ENCODE measurements at places on chromosomes 1 and 21.

DNA sequence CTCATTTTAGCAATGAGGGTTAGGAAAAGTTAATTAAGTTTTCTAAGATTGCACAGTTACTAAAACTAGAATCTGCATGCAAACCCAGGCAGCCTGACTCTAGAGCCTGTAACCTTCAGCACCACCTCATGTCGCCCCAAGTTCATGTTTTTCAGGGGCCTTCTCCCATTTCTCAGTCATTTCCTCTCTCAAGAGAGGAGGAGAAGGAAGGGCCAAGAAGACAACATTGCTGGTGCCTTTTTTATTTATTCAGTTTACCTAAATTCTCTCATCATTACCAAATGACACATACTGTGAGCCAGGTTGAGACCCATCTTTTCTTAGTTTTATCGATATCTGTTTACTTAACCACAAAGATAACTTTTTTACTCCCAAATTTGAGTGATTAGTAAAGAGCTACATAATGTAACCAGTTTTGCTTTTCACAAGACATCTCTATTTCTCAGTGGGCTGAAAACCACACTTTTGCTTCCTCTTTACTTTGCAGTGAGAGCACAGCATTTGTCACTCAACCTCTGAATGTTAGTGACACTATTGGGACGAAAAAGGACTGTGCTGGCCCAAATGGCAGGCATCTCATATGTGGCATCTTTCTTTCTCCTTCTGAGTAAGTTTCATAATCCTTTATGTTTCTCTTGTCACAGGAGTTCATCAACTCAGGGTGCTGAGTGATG lies at the start of gene CD101:
Gene CD101, plus strand, starts transcription at position 507 of the 674 bp plus-strand sequence. Its CDS starts 58 bp downstream, at position 565.
- DNase-seq: no peak

GRCh38 chr1:156432669-156433018 lies 63.6 kb downstream of the RHBG start:
- DNase-seq: no peak

DNA sequence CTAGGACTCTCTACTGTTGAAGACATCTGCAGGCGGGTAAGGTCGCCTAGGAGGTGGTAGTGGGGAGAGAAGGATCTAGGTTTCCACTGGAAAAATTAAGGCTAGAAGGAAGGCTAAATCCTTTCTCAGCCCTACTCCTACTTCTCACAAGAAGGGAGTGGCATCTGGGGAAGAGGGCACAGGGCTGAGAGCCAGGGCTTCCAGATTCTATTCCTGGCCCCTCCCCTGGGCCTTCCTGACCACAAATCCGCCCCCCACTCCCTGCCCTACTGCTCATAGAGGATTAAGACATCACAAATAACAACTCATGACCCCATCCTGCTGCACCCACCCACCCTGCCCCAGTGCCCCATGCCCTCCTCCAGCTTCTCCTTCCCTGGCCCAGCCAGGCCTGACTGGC lies 2.5 kb downstream of the PHLDA3 start:
- no peak for DNase-seq

DNA sequence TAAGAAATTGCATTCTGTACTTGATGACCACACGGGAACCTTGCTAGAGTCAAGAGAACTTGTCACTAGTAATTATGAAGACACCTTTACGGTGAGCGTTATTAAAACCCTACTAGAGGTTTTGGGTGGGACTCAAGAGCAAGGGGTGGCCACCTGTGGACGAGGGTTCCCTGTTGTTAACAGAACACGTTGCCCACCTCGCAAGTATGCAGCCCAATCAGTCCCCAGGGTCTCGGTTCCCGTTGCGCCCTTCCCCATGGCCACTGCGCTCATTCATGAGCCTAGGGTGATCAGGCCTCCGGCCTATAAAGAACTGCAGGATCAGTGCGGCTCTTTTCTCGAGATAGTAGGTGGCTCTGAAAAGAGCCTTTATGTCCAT lies 30.2 kb upstream of the RNF187 start:
- no peak for DNase-seq

DNA sequence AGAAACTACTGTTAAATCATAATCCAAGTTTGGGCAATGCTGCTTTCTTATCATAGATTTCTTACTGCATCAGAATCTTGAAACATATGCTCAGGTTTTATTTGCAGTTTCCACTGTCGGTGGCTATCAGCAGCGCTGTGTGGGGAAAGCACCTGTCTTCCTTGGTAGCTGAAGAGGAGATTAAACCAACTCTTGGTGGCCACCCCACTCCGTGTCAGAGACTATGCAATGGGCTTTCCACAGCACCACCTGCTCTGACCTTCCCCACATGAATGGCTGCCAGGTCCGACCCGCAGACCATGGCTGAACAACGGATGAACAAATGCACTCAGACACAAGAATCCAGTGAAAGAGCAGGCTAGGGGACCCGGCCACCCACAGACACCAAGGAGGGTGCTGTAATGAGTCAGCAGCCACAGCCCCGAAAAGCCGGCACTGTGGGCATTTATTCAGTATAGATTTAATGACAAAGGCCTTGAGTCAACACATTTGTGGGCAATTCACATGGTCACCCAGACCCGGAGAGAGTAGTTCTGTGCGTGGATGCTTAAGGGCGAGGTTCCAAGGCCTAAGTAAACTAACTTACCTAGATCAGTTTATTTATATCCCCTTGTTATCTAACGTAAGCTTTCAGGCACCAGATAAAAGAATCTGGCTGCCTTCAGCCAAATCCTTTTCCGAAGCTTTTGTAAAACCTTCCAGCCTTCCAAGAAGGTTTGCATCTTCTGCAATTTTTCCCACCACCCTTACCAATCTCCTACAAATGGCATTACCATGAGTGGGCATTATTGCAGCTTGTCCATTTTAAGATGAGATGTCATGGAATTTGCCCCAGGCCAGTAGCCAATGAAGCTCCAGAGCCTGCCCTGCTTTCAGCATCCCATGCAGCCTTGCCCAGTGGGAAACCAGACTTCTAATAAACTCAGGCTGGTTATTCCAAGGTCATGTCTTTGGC lies 82.7 kb downstream of the HLCS start:
- no peak for DNase-seq

GRCh38 chr1:100250264-100250663 lies 630 bp upstream of the DBT start:
- DNase-seq: no peak

DNA sequence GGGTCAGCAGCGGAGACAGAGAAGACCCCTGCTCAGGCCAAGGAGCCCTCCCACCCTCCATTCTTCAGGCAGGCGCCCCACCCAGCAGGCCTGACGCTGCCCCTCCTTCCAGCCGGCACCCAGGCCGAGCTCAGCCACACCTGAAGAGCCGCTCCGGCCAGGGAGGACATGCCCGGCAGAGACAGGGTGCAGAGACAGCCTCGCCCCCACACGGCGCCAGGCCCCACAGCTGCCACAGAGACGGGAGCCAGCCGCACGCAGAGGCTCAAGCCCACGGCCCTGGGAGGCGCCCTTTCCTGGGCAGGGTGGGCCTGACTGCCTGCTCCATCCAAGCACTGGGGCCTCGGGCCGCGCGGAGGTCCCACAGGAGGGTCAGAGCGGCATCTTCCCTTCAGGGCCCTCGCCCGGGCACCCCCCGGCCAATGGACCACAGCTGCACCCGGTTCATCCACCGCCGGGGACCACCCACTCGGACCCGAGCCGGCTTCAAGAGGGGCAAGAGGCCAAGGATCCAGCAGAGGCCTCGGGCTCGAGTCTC lies 5.2 kb downstream of the TTLL10 start:
- no peak for DNase-seq

DNA sequence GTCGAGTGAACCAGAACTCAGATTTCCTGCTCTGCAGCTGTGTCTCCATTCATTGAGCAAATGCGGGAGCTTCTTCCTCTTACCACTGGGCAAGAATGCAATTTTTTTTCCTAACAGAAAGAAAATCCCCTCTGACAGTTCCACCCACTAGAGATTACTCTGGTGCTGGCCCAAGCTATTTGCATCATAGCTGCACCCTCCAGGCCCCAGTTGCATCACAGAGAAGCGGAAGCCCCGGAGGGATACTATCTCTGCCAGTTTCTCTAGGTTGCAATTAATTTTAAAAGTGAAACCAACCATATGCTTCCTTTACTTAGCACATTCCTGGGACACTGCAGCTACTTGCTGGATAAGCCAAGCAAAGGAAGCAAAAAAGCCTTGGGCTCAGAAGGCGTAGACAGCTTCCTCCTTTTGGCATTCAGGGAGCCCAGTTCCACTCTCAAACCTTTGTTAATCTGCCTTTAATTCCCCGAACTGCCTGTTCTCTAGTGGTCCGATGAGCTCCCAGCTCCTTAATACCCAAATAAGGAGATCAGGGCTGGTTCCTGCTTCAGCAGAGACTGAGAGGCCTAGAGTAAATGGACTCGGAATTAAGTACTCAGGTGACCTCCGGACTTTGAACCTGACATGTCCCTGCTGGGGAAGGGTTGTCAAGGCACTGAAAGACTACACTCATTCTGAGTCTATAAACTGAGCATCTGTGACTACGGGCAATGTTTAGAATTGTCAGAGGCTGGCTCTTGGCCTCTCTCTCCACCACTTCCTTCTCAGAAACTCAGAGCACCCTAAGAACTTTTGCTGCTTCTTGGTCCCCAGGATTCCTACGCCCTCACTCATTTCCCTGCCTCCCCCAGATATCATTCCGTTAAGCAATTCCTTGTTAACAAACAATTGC lies 72.5 kb upstream of the TNFSF18 start:
- peak; percentile 16 for DNase-seq

DNA sequence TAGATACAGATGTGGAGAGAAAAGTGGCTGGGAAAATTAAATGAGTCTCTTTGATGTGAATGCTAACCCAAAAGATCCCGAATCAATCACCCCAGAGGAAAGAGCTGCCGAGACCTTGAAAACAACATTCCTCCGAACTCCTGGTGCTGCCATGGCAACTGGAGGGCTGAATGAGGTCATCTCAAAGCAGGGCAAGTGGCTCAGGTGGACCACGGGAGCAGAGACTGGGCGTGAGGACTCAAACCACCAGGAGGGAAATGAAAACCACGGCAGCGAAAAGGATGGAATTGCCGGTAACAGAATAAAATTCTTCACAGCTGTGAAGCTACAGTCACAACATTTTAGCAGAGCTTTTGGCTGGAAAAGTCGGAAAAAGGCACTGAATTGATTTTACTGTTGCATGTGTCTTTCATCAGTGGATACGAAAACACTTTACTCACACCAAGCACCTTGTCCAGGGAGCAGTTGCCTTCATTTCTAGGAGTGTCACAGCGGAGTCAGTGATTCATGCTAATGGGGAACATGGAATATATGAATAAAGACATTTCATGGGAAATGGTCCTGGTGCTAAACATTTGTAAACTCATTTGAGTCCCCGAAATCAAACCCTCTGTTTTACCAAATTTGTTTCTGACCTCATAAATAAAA lies 23.2 kb upstream of the BECN2 start:
- DNase-seq: no peak

DNA sequence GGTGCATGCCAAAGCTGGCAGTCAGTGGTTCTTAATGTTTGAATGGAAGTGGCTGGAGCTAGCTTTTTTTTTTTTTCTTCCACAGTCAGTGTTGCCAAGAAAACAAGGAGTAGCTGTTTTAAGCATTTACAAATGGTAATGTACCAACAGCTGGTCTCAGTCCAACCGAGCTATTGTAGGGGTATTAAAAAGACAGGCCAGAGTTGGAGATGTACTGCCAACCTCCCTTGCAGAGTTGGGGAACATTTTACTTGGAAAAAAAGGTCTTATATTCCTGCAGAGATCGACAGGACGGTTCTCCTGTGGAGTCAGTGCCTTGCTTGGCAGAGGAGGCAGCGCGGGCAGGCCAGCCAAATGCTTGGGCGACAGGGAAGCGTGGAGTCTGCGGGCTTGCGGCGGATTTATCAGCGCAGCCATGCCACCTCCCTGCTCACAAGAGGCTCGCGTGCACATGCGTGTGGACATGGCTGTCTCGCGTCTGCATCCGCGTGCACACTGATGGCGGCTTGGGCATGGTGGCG lies 338.1 kb downstream of the RPS6KC1 start:
- peak; percentile 23 for DNase-seq

- no peak for DNase-seq
Measured at GRCh38 chr1:213623064-213623581, 364.6 kb upstream of the PROX1 start.

- no peak for DNase-seq
Measured at GRCh38 chr1:95145493-95145892, 28.3 kb downstream of the TLCD4 start.

GRCh38 chr1:2984399-2985061 lies 36.7 kb upstream of the ACTRT2 start:
- no peak for DNase-seq

DNA sequence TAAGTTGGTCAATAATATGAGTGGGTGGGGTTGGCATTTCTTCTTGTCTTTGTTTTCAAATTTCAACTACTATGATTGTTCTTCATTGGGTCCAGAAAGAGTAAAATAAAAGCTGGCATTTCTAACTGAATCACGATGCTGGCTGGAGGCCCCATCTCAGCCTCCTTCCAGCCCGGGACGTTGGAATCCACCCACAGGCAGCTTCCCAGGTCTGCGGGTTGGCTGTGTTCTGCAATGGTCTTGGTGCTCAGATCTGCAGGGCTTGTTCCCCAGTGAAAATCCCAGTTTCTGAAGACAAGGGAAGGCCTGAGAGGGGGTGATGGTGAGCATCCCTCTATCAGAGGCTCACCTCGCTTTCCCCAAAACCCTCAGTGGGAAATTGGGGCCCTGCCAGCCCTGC lies 54.7 kb upstream of the ARHGEF16 start:
- no peak for DNase-seq

- DNase-seq: no peak
Measured at GRCh38 chr1:223180731-223181321, 37.8 kb upstream of the TLR5 start.

- no peak for DNase-seq
Measured at GRCh38 chr1:107439567-107439966, 298.7 kb downstream of the NTNG1 start.

DNA sequence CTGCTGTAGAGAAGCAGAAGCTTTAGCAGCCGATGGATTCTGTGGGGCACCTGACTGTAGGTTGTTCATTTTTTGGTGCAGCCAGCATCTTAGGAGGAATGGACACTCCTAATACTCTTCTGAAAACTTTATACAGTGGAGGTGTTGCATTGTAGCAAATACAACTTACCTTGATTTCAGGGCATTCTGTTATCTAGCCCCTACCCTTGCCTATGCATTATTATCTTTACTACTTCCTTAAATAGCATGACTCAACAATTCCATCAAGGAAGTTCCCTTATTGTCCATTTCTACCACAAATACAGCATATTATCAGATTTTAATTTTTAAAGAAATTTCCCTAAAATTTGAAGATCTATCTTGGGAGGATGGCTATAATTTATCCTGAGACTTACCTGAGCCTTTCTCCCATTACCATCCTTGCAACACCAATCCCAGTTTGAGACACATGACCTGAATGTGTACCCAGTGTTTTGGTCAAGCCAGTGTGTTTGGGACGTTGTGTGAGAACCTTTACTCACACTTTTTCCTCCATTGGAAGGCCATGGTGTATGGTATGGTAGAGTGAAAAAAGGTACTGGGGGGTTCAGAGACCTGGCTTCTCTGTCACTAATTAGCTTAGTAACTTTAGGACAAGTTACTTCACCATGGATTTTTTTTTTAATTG lies 9.2 kb downstream of the POU2F1 start:
- no peak for DNase-seq

- DNase-seq: no peak
Measured at GRCh38 chr1:71054791-71055190, 7.2 kb upstream of the PTGER3 start.

DNA sequence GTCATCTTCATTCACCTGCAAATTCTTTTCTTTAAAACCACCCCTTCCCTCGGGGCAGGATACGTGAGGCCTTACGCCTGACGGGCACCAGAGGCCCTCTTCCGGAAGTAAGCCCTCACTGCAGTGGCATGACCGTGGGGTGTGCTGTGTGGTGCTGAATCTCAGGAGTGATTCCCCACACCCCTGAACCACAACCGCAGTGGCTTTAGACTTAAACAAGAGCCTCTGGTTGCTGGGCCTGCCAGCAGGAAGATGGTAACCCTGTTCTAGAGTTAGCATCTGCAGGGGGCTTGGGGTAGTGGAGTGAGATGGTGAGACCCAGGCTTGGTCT lies 12.1 kb downstream of the BSND start:
- no peak for DNase-seq

All from substantia nigra (tissue), 51 donors.